Left cardiac atrium (tissue), 4 donors: ENCODE measurements at places on chromosomes 13 and 19. TPM values are rescaled to one million over a fixed set of nuclear protein-coding genes. Genes with fewer than 3 reads are reported as not detected.

- DNase-seq = no peak
Observed at GRCh38 chr13:99506634-99507033, 5.4 kb downstream of the TM9SF2 start.

DNA sequence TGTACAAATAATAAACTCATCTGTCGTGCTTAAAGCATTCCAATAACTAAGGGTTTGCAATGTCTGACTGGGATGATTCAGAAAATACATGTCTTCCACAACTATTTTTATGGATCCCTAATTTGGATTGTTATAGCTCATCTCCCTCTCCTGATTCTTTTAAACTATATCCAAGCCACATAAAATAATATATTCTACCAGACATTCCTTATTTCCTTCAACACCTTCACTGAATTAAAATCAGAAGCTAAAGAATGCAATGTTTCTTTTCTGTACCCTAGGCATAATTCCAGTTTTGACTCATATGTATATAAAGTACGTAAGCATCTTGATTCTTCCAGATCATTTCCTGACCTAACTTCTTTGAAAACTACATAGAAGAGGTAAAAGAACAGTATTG is 420.4 kb downstream of the EFNB2 start:
- no peak for DNase-seq

GRCh38 chr13:98890186-98890585 is 87.7 kb downstream of the DOCK9 start:
- DNase-seq = no peak

GRCh38 chr19:18287836-18288772 is 6.7 kb upstream of the JUND start:
- no peak for DNase-seq

DNA sequence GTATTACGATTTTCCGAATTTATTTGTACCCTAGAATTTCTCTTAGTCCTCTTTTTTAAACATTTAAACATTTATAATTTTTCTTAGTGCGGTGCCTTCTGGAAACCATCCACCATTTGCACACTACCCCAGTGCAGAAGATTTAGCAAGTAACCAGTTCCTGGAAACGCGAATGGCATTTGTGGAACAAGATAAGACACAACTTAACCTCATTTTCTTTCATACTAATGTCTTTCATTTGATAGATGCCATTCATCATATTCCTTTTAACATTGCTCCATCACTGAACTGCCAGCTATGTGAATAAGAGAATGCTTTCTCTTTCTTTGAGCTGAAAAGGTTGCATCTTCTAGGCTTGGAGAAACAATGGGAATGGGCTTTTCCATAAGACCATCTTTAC is 6.8 kb downstream of the FRY start:
- no peak for DNase-seq

The LRRC25 gene
- total RNA-seq = 8.7 TPM
